NCI-H187 treated with DMSO at 0.1 percent for 48 hours (cell line): ENCODE measurements at places on chromosomes 3 and 15.

GRCh38 chr3:23806534-23807423 lies 1.0 kb downstream of the UBE2E1 start:
- no peak for DNase-seq

DNA sequence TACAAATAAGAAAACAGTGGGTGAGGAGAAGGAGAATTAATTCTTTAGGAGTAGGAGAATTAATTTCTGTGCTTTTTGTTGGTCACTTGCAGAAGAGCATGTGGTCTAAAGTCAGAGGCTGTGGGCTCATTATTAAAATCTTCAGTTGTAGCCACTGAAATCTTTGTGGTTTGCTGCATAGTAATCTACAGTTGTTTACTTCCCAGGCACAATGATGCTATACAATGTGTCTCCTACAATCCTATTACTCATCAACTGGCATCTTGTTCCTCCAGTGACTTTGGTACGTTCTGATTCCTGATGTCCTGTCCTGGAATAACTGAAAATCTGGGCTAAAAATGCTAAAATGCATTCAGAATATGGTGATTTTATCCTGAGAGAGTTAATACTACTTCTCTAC lies 21.0 kb downstream of the IFT122 start:
- no peak for DNase-seq

DNA sequence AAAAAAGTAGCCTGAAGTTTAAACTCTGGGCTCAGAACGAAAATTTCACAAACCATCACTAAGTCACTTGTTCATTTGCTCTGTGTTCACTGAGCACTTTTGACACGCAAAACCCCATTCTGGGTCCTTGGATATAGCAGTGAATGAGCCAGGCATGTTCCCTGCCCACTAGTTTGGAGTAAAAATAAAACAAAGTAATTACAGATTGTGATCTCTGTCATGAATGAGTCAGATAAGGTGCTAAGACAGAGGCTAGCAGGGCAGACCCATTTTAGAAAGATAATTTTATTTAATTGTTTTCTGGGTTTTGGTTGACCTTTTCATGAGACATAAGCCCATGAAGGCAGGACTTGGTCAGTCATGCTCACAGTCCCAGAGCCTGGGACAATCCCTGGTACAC lies 84.1 kb upstream of the ARHGEF3 start:
- no peak for DNase-seq

DNA sequence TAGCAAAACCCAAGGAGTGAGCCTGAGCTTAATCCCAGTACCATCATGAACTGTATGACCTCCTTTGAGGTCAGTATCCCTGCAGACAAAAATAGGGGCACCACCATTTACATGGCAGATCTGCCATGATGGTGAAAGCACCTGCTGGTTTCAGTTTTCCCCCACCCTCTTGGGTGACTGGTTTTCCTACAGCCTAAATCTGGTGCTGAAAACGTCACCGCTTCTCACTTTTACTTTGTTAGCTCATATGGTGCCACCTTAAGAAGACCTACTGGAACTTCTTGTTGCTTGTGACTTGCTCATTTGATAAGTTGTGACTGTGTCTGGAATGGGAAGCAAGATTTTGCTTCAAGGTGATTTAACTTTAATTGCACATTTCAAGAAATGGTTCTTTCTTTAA lies 5.1 kb downstream of the PPP1R2 start:
- no peak for DNase-seq
